Dermis lymphatic vessel endothelial cell (primary cell): ENCODE measurements at places on chromosomes 12 and 14. TPM values are rescaled to one million over a fixed set of nuclear protein-coding genes. Genes with fewer than 3 reads are reported as not detected.

The SFSWAP gene
- 16.7 and 18.3 TPM in 2 replicates for total RNA-seq

The SOAT2 gene
- not detected in 2 replicates for total RNA-seq

The C12orf60 gene
- 1.2 and 1.3 TPM in 2 replicates for total RNA-seq

The CLEC4D gene
- not detected in 2 replicates for total RNA-seq

The OTOGL gene
- 0.22 and 0.43 TPM in 2 replicates for total RNA-seq
